ENCODE measurements at places on chromosomes 2 and 18.

GRCh38 chr18:3402982-3403451, 47.0 kb upstream of the TGIF1 start:
- no peak for DNase-seq

DNA sequence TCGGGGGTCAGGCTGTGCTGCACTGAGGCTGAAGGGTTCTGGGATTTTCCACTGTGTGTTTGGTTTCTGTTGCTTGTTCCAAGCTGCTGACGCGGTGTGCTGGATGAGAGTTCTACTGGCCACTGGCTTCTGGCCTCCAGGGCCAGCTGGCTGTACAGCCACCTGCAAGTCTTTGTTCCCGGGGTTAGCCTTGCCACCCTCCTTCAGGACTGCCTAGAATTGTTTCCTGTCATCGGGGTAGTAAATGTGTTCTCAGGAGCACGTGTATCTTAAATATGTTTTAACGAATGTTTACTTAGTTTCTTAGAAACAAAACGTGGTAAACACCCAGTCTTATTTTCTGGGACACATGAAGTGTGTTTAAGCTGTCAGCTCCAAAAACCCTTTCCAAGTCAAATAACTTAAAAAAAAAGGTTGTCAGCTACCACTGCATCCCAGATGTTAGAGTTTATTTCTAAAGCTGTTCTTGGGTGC, 231.2 kb downstream of the AGAP1 start:
- DNase-seq: no peak

DNA sequence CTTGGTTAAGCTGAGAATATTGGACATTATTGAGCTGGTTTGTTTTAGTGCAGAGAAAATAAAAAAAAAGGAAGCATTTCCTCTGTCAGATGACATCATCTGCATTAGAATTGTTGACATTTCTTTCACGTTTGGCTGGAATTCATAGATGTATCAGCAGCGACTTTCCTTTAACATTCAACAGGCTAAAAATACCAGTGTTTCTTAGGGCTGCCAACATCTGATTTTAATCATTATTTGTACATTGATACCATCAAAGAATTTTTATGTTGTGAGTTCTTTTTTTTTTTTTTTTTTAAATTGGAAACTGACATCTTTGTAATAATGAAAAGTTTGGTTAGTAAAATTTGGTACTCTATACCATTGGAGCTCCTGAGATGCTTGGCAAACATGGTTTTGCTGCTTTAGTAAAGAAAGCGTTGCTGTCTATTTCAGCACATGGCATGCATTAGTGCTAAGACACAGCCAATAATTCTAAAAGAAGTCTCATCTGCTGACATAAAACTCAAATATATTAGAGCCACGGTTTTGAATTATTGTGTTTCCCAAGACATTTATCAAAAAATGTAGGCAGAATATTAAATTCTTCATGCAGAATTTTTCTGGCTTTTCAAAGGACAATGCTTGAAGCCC, 33.6 kb downstream of the GTF2A1L start:
- DNase-seq: no peak

DNA sequence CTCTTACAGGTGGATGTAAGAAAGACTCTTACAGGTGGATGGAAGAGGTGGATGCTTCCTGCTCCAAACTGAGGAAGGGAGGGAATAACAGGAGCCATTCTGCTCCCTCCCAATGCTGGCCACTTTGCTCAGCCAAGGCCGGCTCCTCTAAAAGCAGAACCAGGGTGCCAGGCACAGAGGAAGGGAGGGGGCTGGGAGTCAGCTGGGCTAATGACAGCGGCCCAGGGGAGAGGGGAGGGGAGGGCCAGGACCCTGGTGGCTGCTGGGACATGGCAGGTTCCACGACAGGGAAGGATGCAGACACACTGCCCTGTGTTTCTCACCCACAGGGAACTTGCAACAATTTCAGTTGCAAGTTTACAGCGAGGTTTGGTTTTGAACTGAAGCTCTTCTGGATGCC, 173.4 kb downstream of the ANAPC1 start:
- no peak for DNase-seq

DNA sequence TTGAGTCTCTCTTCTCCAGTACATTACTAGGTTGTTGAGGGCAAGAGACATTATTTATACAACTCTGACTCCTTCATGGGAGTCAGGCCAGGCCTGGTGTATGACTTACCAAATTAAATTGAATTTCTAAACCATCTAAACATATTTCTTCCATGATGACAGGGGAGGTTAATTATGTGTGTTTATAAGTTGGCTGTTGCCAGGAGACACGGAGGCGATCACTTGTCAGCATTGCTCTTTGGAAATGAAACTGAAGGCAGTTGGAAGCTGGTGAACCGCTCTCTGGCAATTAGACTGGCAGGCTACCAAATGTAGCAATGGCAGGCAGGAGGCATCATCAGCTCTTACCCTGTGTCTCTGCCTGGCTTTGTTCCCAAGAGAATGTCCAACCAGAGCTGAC, 241.4 kb downstream of the KCNS3 start:
- DNase-seq: no peak

- no peak for DNase-seq
Observed at GRCh38 chr18:66156946-66157687, 406.3 kb downstream of the CDH7 start.
